ENCODE measurements at places on chromosomes 6 and 20.

GRCh38 chr6:133315811-133316210 lies 74.7 kb downstream of the EYA4 start:
- no peak for DNase-seq

GRCh38 chr20:38321959-38322598 lies 18.1 kb downstream of the BPI start:
- DNase-seq: no peak

DNA sequence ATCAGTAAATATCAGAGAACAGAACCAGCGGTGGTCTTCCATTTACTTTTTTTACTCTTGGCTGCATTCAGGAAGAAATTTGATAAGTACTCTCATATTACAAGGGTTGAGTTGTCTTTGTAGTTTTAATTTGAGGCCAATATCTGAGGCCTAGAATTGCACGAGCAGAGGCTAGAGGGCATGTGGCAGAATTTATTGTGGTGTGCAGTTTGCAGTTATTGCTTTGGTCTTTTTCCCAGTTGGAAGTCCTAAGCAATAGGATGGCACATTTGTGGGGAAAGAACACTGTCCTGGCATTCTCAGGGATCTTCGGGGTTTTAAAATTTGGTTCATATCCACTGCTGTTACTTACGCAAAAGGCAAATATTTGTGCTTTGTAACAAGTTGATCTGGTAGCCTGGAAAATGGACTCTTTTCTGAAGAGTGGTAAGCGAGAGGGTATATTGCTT lies 66.0 kb downstream of the CTNNBL1 start:
- DNase-seq: no peak

- no peak for DNase-seq
Observed at GRCh38 chr6:93418033-93418407, 1.3 kb downstream of the EPHA7 start.

DNA sequence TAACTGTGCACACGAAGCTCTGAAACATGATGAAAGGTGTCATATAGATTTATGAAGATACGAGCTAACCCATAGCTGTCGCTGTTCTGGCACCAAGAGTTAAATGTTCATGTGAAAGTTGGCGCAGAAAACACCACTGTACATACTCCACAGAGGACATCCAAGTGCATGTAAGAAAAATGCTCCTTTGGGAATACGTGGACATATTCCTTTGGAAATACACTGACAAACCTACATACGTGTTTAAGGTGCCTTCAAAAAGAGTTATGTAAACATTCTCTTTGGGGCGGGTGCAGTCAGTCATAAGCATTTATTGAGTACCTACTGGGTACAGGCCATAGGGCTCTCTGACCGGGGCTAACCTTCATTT lies 723 bp upstream of the ARID1B start:
- no peak for DNase-seq

DNA sequence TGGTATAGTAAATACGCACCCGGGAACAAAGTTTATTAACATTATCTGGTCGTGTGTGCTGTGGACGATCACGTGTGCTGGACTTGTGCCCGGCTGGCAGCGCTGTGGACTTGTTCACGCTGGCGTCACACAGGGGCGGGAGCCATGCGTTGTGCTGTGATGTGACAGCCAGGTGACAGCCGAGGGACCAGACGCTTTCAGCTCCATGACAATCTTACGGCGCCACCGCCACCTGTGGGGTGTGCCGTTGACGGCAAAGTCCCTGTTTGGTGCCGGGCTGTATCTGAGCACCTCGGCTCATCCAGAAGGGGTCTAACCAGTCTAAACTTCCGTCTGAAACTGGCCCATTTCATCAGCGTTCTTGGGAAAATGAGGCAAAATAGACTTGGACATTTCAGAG lies 25.2 kb downstream of the DLL1 start:
- no peak for DNase-seq

DNA sequence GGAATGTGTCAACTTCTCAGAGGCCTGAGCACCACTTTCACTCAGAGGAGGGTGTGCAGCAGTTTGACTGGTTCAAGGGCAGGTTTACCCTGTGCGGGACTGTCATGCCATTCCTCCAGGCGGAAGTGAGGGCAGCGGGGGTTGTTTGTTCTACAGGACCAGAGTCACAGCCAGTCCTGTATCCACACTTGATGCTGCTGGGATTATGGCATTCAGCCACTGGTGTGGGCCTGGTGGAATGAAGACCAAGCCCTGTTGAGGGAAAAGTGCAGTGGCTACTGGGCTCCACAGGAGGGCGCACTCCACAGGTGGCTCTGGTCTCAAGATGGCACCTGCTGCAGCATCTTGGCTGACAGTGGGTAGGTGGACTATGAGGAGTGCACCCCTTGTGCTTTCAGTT lies 14.8 kb downstream of the SEMG2 start:
- DNase-seq: no peak

DNA sequence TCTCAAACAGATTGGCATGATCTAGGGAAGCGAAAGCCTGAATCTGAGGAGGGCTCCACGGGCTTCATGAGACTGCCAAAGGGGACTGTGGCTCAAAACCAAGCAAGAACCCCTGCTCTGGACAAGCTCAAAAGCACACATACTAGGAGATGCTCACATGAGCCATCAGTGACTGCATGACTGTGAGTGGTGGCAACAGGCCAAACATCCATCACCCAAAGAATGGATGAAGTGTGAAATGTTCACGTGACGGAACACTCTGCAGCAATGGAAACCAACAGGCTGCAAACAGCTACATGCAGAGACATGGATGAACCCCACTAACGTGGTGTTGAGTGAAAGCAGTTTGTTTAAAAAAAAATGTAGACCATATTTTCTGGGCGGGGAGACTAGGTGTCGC lies 136.3 kb downstream of the PREX1 start:
- DNase-seq: no peak

- DNase-seq: no peak
Observed at GRCh38 chr20:14576196-14576877, 238.9 kb upstream of the FLRT3 start.

DNA sequence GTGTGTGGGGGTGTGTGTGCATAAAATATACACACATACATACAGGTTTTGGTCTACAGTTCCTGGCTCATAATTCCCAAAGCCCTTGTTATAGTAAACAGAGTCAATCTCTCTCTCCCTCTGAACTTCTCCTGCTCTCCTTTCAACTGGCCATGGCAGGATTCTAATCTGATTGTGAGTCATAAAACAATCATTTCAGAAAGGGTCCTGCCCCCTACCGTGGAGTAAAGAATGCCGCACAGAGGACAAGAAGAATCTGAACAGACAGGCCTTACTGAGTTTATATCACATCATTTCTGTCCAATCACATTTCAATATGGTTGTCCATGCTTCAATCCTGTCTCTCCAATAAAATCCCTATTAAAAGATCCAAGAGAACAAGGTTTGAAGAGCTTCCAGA lies 416.9 kb downstream of the FRK start:
- DNase-seq: no peak

- no peak for DNase-seq
Observed at GRCh38 chr6:63805808-63806572, 170.4 kb downstream of the PHF3 start.

GRCh38 chr6:5521322-5521721 lies 260.0 kb downstream of the FARS2 start:
- DNase-seq: no peak

DNA sequence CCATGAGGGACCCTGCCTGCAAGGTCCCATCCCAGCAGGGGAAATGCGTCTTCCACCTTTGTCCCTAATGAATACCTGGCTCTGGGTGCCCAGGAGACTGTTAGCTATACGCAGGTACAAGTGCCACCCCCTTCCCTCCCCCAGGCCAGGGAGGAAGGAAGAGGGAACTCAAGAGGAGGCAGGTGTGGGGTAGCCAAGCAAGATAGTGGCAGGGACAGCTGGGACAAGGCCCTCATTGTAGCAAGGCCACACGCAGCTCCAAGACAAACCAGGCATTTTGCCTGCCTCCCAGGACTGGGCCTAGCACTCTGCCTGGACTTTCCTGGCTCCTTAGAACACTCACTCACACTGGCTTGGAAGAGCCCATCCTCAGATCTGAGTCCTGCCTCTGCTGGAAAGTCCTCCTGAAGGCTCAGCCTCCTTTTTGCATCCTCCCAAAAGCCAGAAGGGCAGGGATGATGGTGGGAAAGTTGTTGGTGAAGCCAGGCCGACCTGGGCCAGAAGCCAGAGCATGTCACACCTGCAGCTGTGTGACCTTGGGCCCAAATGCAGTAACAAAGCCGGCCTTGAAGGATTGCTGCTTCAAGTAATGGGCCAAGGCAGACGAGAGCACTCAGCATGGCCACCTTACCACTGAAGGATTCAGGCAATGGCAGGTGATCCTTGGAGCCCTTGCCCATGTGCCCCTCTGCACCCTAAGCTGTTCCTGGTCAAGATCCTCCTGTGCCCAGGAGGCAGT lies 27.7 kb downstream of the SNPH start:
- no peak for DNase-seq

DNA sequence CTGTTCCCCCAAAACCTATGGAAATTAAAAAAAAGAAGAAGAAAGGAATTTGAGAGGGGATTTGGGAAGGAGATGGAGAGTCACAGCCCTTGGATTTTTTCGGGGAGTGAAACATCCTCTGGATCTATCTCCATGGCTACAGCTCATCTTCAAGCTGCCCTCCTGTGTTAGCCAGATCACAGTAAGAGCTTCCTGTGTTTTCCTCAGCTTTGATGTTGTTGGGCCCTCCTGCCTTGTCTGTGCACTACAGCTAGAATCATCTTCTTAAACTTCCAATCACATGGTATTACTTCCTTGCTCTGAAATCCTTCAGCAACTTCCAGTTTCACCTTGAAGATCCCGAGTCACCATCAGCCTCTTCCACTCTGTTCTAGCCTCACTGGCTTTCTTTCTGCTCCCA lies 207.8 kb upstream of the ZFP64 start:
- no peak for DNase-seq

DNA sequence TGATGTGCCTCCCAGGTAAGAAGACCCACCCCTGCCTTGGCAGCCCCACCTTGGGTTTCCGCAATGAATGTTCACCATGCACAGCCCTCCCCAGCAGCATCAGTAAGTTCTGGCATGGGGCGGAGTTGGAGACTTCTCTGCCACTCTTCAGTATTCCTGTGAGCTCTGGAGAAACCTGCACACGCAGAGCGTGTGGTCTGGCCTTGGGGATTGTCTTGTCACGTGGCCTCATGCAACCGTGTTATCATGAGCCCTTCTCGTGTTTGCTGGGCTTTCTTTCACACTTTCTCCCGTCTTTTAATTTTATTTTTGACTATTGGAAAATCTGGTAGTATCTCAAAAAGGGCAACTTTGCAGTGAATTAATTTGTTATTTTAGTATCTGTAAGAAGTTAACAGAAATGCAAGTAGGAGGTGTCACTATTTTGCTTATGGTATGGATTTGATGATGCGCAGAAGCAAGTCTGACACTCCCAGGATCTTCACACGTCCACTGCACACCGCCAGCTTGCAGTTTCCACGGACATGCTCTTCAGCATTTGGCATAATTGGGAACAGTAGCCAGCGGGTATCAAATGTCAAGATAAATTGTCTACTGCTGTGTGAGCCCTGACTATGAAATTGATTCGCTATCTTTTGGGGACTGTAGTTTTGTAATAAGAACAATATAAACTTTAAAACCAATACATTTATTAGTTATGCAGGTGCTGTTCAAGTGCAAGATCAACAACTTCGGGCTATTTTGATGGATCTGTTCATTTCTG lies 463.5 kb downstream of the QKI start:
- no peak for DNase-seq

- no peak for DNase-seq
Observed at GRCh38 chr6:15320693-15321092, 74.8 kb downstream of the JARID2 start.

All from stimulated activated CD4-positive, alpha-beta T cell treated with anti-CD3 and anti-CD28 coated beads, Interleukin-15, amount 100 ng/mL, for 48 hours (primary cell).